ENCODE measurements at places on chromosomes 3 and 15.

GRCh38 chr3:71451060-71451459, 132.5 kb downstream of the FOXP1 start:
- DNase-seq: no peak

GRCh38 chr3:196794467-196794866, 54.8 kb downstream of the PAK2 start:
- no peak for DNase-seq

DNA sequence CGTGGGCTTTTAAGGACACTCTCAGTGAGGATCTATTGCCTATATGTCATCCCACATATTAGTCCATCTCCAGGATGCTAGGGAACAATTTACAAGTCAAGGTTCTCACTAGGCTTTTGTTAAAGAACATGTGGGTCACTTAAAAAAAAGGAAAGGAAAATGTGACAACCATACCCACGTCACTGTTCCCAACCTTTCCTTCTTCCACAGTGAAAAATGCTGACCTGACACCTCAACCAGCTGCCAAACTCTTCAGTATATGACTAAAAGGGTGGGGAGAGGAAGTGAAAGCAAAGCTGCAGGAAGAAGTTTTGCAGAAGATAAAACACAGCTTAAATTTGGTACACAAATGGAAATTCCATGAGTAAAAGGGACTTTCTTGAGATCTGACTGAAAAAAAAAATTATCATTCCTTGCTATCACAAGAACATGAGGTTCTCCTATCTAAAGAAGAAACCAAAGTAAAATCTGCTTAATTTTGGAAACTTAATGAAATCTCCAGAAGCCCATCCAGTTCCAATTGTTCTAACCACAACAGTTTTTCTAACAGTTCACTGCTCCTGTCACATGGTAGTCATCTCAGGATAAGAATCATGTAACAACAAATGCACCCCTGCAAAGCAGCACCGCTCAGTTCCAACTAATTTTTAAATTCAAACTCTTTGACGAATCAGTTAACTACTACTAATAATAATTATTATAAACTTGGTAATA, 117.0 kb upstream of the TSPAN3 start:
- peak; percentile 34 for DNase-seq

GRCh38 chr3:75692061-75692460, 27.9 kb downstream of the FRG2C start:
- DNase-seq: no peak

DNA sequence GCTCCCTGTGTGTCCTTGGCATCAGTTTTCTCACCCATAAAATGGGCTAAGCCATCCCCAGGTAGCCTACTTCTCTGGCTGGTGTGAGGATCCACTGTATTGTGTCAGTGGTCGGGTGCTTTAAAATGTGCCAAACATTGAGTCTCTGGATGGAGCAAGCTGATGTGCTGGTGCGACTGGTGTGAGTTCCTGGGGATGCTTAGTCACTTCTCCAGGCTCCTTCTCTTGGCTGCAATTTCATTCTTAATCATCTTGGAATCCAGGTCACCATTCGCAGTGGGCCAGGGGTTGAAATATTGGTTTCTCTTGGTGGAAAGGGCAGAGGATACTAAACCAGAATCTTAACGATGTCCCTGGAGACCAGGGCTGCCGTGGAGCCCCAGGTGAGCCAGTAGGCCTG, 29.3 kb downstream of the SCN5A start:
- no peak for DNase-seq

DNA sequence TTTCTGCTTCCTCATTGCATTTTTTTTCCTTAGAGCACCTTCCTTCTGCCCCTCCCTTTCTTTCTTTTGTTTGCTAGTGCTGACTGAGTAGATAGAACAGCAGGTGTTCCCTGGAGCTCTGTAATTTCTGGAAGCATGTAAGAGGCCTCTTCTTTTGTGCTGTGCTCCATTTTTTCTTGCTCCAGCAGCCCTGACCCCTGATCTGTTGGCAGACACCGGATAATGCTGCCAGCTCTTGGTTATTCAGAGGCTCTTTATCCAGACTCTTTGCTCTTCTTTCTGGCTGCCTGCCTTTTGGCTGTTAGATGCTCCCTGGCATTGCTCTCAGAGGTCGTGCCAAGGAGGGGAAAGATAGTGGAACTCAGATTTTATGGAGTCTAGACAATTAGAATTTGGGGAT, 104.4 kb upstream of the RBMS3 start:
- DNase-seq: no peak

GRCh38 chr15:48266024-48266689, 60.1 kb downstream of the SLC12A1 start:
- no peak for DNase-seq

DNA sequence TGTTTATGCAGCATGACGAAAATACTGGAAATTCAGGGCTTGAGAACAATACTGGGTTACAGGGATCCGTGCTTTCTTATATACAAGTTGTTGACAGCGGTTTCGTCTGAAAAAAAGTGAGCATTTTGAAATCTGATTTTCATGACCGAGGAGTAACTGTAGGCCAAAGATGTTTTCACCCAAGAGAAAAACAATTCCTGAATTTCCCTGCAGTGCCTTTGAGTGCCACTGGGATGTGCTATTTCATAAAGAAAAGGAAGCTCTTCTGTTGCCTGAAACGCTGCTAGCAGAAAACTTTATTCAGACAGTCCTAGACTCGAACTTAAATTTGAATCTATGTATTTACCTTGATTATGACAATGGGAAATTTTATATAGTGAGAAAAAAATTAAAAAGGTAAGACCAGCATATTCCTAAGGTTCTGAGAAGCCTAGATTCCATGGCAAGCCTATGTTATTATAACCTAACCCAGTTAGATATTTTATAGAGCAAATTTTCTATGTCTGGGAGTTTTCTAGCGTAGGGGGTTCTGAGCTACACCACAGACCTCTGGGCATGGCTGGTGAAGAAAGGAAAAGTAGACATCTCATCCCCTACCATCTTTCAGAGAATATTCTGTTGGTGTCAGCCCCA, 30.2 kb downstream of the KCNAB1 start:
- DNase-seq: peak; percentile 58

GRCh38 chr3:22284559-22284958, 533.5 kb upstream of the ZNF385D start:
- DNase-seq: no peak

GRCh38 chr3:50158530-50159146, 3.5 kb downstream of the SEMA3F start:
- no peak for DNase-seq

DNA sequence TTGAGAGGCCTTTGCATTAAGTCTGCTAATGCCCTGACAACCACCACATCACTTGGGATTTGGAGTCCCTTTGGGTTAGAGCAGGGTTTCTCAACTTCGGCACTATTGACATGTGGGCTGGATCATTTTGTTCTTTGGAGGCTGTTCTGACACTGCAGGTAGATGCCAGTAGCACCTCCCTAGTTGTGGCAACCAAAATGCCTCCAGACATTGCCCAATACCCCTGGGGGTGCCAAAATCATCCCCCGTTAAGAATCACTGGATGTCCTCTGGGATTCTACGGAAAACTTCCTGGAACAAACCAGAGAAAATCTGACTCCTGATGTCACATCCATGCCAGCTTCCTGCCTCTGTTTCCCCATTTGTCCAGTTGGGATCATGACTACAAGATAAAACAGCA, 37.2 kb upstream of the BLM start:
- DNase-seq: no peak

DNA sequence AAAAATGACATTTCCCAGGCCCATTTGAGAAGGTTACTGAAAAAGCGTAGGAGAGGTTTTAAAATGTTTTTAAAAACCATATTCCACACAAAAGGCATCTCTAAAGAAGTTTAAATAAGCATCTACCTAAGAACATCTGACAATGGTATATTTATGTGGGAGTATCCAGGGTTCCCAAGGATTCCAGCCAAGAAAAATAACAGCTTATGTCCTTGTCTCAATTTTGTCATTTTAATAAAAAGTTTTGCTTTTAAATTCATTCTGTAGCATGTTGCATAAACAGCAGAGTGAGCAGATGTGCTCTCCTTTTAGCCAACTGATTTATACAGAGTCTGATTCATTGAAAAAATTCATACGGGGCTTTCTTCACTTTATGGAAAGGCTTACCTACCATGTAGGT, 129.9 kb downstream of the LRRC3B start:
- no peak for DNase-seq

DNA sequence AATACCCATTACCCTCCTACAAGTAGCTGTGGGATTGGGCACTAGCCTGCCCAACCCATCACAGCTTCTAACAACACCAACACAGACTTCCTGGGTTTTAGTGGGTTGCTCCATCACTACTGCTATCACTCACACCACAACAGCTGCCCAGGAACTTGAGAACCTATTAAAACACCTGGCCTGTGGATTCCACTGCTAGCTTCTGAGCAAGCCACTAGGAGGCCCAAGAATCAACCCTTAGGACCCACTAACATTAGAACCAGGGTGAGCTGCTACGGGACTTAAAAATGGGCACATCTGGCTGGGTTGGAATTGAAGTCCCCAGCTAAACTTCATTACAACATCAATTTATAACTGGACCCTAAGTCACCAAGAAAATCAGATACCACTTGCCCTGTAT, 113.2 kb upstream of the TP63 start:
- no peak for DNase-seq

GRCh38 chr3:72591522-72592421, 256.5 kb downstream of the SHQ1 start:
- DNase-seq: no peak

DNA sequence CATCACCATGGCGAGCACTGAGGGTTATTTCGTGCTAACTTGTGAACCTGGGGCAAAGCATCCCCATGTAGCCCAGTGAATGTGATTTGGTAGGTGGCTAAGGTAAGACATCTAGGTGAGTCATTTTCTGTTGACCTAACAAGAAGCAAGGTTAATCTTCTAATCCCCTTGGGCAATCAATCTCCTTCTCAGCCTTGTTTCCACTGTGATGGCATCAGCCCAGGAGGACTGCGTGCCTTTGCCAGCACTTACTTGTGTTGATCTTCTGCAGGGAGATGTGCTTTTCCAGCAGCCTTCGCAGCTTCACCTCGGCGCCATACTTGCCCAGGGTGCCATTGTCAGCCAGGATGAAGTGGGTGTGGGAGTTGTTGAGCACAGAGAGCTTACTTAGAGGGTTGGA, 35.7 kb downstream of the TRPM1 start:
- no peak for DNase-seq

DNA sequence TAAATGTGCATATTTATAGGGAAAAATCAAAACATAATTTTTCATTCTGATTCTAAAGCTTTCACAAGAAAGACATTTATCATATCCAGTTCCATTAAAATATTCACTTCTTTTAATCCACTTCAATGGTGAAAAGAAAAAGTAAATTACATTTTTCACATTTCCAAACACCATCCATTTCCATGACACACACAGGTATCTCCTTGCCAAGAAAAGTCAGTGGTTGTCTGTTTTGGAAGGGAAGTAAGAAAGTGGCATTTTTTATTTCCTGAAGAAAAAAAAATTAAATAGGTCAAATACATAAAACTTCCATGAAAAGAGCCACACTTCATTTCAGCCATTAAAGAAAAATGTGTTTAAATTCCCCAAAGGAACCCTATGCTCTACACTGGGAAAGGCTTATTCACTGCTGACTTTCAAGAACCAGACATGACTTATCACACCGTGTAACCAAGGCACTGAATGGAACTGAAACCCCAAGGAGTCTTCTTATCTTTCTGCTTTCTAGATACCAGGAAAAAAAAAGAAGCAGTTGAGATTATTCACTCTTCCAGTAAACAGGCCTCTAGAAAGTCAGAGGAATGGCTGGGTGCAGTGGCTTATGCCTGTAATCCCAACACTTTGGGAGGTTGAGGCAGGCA, 44.5 kb downstream of the OSBPL10 start:
- DNase-seq: no peak

GRCh38 chr3:149541091-149541491, 66.6 kb downstream of the TM4SF4 start:
- DNase-seq: no peak

DNA sequence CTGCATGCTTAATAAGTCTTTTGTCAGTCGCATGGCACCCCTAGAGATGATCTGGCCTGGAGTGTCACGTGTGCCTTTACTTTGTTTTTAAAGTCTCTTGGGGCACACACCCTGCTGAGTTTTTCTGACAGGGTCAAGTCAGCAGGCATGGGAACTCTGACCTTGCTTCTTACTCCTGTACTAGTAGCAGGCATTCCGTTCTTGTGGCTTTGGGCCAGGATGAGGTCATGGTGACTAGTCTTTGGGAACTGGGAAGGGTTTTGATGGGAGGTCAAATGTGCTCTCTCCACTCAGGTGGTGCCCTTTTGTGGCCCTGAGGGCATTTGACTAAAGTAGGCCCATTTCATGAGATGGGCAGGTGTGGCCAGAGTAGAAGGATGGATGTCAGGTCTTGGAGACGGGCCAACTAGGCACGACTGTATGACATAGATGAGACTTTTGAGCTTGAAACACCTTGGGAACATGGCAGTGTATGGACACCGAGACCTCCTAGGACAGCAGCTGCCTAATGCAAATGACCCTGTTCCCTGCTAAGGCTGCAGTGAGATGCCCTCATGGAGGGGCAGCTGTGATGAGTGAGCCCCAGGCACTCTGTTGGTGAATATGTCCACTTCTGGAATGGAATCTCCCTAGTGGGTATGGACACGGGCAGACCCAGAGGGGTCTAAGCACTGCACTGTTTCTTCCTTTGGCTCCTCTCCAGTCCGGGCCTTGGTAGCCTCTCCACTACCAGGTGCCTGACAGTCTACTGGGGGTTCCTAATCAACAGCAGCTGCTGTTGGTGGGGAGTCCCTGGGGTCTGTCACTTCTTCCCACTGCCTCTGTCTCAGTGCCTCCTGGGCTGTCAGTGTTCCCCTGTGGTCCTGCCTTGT, 16.4 kb downstream of the SRPRB start:
- no peak for DNase-seq

DNA sequence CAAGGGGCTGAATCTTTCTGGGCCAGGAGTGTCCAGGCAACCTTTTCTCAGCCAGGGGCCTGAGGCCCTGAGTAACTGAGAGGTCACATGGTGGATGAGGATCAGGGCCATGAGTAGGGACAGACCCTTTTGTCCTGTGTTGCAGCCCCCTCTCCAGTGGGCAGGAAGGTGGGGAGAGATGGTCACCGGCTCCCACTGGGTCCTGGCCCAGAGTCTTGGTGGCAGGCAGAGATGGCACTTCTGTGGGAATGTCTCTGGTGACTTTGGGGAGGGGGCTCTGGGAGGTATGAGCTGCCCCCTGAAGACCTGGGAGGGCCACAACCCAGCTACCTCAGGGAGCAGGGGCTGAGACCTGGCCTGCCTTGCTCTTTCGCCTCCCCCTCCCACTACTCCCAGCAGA, 6.8 kb downstream of the ESYT3 start:
- DNase-seq: no peak

- DNase-seq: no peak
Measured at GRCh38 chr3:30597131-30597768, 9.2 kb upstream of the TGFBR2 start.

All from CD4-positive, alpha-beta T cell treated with Interleukin-4 for 4 hours (primary cell).